ENCODE measurements at places on chromosomes 2 and 18.
A peak's percentile ranks its signal among the peaks of the same experiment; 100 is the strongest.

DNA sequence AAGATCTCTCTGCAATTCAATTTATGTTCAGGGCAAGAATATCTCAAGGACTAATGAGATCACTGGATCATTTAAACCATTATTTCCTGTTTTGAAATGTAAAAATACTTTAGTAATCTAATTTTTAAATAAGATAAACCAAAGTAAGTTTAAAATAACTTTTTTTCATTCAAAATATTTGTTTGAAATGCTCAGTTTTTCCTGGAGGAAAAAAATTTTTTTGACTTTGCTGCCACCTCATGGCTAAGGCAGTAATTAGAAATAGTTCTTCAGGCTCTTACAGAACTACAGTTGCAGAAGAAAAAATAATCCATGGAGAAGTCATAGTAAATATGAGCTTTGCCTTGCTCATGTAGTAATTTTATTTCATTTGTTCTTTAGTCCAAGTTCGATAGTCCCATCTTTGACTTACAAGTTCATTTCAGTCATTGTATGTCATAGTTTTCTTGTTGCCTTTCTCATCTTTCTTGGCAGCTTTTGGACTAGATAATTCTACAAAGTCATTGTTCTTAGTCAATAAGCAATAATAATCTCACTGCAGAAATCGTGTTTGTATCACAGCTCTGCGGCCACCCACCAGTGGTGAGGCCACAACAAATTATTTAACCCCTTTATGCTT, 127.4 kb downstream of the DPP4 start:
- peaks cover 9% of the 10 kb centered on the region for H3K27me3 ChIP-seq
- no peak overlapping the region for H3K27ac ChIP-seq
- peak; percentile 77 for DNase-seq
- H3K36me3 ChIP-seq: no peaks in the 10 kb centered on the region

DNA sequence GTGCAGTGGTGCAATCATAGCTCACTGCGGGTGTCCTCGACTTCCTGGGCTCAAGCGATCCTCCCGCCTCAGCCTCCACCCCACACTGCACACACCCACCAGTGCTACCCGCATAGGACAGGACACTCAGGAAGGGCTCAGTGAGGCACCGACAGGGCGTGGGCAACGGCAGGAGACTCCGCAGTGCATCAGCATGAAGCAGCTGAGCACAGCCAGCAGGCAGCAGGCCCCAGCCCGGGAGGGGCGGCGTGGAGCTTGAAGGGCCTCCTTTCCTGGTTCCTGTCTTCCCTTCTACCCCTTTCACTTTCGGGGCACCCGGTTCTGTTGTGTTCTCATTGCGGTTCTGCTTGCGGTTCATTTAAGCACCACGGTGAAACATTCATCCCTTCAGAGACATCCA, 89.8 kb downstream of the ZNF516 start:
- H3K4me3 ChIP-seq: no peak overlapping the region
- H3K4me1 ChIP-seq: no peaks in the 10 kb centered on the region
- no peak overlapping the region for H3K27ac ChIP-seq
- H3K36me3 ChIP-seq: no peaks in the 10 kb centered on the region
- H3K27me3 ChIP-seq: peaks cover 4% of the 10 kb centered on the region

GRCh38 chr18:67935638-67936037, 419.1 kb upstream of the DSEL start:
- H3K4me1 ChIP-seq: no peaks in the 10 kb centered on the region
- H3K36me3 ChIP-seq: no peaks in the 10 kb centered on the region
- DNase-seq: no peak
- no peaks in the 10 kb centered on the region for H3K27me3 ChIP-seq
- no peak overlapping the region for H3K27ac ChIP-seq
- no peak overlapping the region for H3K4me3 ChIP-seq

DNA sequence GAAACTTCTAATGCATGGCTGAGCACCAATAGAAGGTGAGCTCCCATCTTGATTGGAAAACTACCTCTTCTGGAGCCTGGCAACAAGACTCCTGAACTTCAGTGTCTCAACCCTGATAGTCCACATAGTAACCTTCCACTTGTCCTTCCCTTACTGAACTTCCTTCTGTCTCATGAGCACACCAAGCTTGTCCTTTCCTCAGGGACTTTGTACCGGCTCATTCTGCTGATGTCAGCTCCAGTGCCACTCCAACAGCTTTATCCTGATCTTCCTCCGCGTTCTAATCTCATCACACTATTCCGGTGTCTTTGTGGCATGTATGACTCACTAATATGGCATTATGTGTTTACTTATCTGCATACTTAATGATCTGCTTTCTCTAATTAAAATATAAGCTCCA, 862.0 kb upstream of the ID2 start:
- peak; percentile 25 for DNase-seq
- no peaks in the 10 kb centered on the region for H3K27me3 ChIP-seq
- H3K4me3 ChIP-seq: no peak overlapping the region
- H3K27ac ChIP-seq: no peak overlapping the region
- H3K36me3 ChIP-seq: peaks cover 6% of the 10 kb centered on the region

- H3K36me3 ChIP-seq: peaks cover 28% of the 10 kb centered on the region
- no peaks in the 10 kb centered on the region for H3K27me3 ChIP-seq
Measured at GRCh38 chr2:97808816-97809215, 95.4 kb downstream of the ZAP70 start.

DNA sequence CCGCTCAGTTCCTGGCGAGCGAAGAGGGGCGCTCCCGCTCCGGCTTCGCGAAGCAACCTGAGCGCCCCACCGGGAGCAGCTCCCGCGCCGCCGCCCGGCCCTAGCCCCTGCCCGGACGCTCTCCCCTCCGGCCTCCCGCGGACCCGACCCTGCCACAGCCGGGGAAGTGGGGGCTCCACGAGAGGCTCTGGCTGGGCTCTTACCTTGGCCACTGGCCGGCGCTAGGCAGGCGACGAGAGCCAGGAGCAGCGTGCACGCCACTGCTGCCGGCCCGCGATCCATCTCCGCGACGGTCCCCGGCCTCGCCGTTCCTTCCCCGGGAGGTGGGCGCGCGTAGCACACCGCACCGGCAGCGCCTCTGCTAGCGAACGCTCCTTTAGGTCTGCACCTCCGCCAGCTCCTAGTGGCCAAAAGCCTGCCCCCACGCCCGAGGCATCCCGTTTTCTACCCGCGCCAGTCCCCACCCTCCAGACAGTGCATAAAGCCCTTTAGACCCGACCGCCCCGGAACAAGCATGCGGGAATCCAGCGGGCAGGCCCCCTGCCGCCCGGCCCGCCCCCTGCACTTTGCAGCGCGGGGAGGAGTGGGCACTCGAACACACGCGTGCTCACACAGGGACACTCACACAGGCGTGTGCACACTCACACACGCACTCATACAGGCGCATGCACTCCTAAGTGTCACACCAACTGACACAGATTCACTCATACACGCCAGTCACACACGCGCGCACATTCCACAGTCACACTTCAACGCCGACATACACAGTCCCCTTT, at the start of gene LRP2:
Gene LRP2 (minus strand): TSS at position 417 of the 776 bp plus-strand sequence. CDS start 135 bp downstream, at position 282.
- H3K36me3 ChIP-seq: no peaks in the 10 kb centered on the region
- H3K4me3 ChIP-seq: peak within 1 kb of the TSS; percentile 85
- peak within 1 kb of the TSS; percentile 93 for H3K27ac ChIP-seq
- peak; percentile 78 for DNase-seq

GRCh38 chr2:6470518-6470917, 395.2 kb downstream of the CMPK2 start:
- no peaks in the 10 kb centered on the region for H3K4me1 ChIP-seq
- peaks cover 2% of the 10 kb centered on the region for H3K27me3 ChIP-seq
- no peaks in the 10 kb centered on the region for H3K36me3 ChIP-seq
- H3K4me3 ChIP-seq: no peak overlapping the region
- peak; percentile 27 for DNase-seq
- H3K27ac ChIP-seq: no peak overlapping the region
